ENCODE measurements at places on chromosomes 11 and 22.

GRCh38 chr11:132803436-132803835, 728.9 kb downstream of the OPCML start:
- no peak for DNase-seq

DNA sequence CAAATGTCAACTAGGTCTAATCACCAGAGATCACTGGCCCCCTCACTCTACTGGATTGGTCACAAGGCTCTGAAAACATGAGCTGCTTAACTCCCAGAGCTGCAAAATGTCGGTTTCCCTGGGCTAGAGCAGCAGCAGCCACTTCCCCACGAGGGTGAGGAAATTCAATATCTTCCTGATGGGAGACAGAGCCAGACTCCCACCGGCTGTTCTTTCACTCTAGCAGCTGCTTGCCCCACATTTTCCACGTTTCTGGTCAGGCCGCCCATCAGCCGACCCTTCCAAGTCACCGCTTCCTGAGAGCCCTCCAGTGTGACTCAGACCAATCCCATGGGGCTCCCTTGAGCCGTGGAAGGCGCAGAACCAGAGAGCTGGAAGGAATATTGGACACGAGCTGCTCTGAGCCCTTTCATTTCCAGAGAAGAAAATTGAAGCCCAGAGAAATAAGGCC, 227.0 kb downstream of the ADAMTS15 start:
- no peak for DNase-seq

DNA sequence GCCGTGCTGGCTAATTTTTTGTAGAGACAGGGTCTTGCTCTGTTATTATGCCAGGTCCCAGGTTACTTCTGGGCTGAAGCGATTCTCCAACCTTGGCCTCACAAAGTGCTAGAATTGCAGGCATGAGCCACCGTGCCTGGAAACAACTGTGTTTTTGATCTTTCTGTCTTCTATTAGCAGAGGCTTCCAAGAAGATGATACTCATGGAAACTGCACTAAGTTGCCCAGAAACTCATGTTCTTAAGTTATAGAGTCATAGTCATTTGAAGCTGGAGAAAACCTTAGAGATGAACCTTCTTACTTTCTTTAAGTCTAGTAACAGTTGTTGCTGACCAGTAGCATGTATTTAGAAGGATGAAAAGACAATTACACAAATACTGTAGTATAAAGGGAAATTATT, 37.1 kb upstream of the HSPA8 start:
- no peak for DNase-seq

DNA sequence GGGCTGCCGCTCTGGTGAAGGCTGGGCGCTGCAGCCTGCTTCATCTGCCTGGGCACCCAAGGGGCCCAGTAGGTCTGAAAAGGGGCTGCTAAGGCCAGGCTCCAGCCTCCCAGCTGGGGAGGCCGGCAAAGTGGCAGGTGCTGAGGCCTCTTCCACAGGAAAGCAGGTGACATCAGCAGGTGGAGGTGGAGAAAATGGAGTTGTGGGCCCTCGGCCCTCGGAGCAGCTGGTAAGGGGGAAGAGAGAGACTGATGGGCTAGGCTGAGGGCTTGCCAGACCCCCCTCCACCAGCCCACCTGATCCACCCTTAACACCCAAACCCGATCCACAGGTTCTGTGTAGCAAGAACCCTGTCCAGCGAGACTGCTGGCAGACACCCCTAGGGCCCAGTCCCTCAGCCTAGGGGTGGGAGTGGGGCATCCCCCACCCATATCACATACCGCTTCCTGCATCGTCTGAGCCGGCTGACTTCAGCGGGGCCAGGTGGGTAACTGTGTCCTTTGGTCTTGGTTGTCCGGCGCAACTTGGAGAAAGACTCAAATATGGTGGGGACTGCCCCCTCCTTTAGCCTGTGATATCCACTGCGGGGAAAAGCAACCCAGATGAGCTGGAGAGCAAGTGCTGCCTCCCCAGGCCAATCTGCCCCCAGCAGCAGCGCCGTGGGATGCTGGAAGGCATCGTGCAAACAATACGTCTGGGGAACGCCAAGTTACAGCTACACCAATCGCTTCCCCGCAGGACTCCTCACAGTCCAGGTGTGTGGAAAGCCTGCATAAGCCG, 1.5 kb downstream of the THAP7 start:
- no peak for DNase-seq

DNA sequence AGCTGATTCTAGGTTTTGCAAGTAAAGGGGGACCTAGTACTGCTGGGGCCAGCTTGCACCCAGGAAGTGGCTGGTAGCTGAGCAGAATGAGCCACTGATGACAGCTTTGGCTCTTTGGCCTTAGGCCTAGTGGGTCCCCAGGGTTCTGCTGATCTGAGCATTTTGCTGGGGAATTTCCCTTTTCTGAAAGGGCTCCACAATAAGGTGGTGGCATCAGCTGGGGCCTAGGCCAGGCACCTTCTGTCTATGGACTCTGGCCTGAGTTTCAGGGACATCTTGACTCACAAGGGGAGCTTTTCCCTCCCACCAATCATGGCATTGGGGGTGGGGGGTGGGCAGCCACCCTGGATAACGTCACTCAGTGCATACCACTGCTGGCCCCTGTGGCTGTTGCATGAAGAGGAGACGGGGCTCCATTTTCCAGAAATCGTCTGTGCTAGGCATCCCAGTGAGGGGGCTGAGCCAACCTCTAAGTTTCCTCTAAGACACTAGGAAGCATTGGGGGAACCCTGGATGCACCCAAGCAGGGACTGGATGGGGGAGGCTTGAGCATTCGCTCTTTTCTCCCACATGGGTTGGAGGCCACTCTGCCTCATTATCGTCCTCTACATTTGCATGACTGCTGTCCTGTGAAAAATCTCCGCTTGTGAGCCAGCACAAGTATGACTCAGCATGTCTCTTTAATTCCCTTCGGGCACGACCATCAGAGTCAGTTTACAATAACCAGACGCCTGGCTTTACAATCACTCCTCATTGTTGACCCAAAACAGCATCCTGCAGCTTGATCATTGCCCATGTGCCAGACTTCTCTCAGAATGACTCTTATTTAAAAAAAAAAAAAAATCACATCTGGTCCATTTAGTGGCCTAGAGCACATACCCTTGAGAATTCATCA, 145.0 kb upstream of the THY1 start:
- DNase-seq, result peak; percentile 44

DNA sequence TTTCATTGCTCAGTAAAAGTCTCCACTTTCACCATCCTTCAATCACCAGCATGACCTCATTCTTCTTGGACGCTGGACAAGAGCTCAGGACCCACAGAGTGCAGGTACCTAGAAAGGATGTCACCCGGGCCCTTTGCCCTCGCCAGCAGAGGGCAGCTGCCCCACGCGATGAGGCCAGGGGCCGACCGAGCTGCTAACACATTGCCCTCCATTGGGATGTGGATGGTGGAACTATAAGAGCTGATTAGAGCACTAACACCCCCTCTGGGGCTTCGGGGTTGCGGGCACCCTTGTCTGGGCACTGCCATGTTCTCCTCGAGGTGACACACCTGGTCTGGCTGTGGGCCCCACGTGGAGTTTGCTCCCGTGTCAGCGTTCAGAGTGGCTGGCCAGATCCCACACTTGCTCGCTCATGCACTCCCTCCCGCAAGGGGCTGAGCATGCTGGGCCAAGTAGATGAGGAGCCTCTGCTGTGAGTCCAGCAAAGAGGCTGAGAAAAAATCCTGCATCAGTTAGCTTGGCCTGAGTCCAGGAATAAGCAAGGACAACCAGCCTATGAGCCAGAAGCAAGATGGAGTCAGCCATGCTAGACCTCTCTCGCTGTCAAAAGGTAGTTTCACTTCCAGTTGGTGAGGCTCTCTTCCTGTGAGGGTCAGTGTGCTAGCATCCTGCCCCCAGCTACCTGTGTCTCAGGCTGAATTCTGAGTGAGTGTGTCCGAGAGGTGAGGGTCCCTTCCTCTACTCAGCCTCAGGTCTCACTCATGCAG, 9.8 kb downstream of the KRTAP5-6 start:
- DNase-seq, result no peak

GRCh38 chr11:61077936-61078335, 24.4 kb upstream of the CD5 start:
- DNase-seq, result no peak
